ENCODE measurements at places on chromosomes 2 and 18. TPM values are rescaled to one million over a fixed set of nuclear protein-coding genes. Genes with fewer than 3 reads are reported as not detected.

NETO1 gene
- total RNA-seq, result 0.62 TPM

DNA sequence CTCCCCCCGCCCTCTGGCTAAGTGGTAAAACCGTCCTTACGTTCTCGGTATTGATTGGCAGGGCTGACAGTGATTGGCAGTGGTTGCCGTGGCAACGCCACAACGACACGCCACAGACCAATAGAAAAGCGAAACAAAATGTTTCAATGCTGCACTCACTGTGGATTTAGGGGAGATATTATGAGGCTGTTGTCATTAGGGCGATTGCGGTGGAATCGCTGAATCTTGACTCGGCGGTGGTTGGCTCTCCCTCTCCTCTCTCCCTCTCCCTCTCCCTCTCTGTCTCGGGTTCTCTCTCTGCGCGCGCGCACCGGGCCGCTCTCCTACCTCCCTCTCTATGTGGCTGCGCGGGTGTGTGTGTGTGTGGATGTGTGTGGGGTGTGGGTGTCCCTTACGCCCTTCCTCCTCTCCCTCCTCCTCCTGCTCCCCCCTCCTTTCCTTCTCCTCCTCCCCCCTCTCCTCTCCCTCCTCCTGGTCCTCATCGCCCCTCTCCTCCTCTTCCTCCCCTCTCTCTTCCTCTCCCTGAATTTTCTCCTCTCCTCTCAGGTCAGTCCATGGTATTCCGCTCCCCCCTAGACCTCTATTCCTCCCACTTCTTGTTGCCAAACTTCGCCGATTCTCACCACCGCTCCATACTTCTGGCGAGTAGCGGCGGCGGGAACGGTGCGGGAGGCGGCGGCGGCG lies at the start of gene SIX3:
TSS of gene SIX3 (plus strand) at position 152 of the 684 bp plus-strand sequence. CDS start at position 555, 403 bp downstream.
- peak; percentile 78 for DNase-seq

RIT2 gene
- not detected for total RNA-seq

SCYGR4 gene
- total RNA-seq, result not detected

DNA sequence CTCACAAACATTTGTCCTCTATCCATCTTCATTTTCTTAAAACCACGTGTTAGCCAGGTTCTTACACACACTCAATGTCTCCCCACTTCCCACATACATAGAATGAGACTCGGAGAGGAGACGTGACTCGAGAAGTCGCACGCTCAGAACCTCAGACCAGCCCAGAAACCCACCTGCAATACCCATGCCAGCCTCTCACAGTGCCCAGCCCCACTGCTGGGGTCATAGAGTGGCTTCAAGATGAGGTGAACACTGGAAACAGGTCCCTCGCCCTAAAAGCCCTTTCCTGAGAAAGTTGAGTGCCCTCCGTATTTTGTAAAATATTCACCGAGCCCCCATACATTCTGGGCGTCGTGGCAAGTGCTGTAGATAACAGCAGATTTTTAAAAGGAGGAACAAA lies 487.4 kb downstream of the EIPR1 start:
- no peak for DNase-seq

DNA sequence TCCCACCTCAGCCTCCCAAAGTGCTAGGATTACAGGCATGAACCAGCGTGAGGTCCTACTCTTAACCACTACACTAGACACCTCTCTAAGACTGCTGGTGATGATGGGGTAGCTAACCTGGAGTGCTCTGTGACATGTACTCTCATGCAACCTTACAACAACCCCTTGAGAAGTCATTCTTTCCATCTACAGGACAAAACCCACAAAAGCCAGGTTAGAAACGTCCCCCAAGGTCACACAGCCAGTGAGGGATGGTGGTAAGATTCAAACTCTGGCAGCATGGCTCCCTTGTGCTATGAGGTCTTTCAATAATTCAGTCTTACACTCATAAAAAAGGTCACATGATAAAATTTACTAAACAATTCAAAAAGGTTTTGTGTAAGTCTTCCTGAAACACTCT lies 94.8 kb upstream of the SERTAD2 start:
- DNase-seq, result no peak

DNA sequence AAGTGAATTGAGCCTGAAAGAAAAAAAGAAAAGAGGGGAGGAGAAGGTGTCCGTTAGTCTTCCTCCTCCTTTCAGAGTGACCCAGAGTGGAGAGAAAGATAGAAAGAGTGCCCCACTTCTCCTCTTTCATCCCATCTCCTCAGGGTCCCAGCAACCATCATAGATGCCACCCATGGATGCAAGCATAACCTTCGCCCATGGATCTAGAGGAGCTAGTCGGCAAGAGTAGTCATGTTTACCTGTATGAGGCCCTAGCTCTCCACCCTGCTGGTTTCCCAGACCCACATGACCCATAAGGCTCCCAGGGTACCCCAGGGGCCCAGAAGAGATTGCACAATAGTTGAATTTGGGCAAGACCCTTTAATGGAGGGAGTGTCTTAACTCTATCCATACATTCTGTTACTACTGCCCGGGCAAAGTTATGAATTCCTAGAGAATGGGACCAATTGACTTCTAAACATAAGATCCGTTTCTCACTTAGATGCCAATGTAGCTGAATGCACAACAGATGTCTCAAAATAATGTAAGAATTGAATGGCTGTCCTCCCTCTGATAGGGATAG lies 56.1 kb upstream of the CDCA7 start:
- DNase-seq, result no peak

DNA sequence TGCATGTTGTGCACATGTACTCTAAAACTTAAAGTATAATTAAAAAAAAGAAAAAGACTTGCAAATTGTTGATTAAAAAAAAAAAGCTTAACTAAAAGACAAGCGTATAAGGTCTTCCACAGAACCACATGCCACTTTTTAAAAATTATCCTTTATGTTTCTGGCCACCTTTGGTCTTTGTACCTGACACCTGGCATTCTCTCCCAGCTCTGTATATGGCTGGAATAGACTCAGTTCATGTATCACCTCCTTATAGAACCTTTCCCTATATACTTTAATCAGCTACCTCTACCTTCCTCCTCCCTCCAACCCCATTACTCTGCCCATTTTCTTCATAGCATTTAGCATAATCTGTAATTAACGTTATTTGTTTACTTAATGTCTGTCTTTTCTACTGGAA lies 32.6 kb downstream of the HYCC2 start:
- DNase-seq, result no peak

- no peak for DNase-seq
These were observed 136.7 kb upstream of the CAVIN2 start for GRCh38 chr2:191983591-191983990.

DNA sequence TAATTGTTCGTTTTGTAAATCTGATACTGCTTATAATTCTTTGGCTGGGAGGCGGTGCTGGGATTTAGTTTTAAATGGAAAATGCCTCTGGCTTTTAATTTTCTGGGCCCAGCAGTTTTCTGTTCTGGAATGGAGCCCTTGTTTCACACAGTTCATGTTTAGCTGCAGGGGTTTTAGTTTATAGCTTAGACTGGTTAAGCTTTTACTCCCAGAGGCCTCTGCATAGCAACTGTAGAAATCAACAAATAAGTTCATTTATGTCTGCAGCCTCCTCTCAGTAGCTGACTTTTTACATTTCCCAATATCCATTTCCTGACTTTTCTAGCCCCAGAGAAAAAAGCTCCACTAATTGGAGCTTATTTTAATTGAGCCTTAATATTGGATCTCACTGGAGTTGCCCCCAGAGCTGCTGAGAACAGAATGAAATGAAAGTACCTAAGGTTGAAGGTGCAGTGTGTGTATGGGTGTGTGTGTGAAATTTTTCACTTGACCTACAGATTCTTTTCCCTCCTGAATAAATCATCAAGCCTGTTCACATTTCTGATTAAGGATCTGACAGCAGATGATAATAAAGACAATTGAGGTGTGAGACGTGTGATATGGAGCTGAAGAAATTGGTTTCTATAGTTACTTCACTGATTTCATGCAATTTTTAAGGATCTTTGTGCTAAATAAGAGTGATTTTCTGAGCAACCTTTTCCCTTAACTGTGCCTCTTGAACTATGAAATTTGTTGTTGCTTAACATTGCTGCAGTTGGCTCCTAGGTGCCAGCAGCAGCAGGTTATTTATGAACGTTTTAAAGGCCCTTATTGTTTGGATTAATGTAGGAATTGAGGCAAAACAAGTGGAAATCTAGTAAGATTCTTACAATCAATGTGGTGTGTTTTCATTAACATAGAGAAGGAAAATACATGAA lies 109.6 kb downstream of the TAF4B start:
- DNase-seq, result no peak

TMEM247 gene
- total RNA-seq, result not detected

ARHGEF33 gene
- total RNA-seq, result 0.48 TPM

GRCh38 chr2:208326016-208326415 lies 60.0 kb downstream of the PIKFYVE start:
- no peak for DNase-seq

DNA sequence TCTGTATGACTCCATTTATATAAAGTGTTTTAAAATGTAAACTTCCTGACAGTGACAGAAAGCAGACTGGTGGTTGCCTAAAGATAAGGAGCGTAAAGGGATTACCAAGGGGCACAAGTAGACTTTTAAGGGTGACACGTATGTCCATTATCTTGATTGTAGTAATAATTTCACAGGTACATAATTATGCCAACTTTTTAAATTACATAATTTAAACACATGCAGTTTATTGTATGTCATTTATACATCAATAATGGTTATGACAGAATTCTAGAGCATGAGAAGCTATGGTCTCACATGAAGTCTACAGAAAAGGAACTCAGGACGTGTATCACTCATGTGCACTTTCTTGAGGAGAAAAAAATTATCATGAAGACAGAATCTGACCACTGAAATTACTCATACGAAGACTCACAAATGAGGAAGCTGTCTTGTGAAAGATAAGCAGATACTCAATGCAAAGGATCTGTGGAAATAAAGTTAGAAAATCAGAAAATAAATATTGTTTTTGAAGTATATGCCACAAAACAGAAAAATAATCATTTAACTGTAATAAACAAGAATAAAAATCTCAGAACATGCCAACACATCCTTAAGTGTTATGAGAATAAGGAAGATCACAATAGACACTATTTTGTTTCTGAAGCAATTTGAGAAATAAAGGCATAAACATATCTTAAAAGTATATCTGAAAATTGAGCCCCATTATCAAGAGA lies 84.4 kb downstream of the TMEM131 start:
- DNase-seq, result no peak

CYTIP gene
- total RNA-seq, result 6.8 TPM

DNA sequence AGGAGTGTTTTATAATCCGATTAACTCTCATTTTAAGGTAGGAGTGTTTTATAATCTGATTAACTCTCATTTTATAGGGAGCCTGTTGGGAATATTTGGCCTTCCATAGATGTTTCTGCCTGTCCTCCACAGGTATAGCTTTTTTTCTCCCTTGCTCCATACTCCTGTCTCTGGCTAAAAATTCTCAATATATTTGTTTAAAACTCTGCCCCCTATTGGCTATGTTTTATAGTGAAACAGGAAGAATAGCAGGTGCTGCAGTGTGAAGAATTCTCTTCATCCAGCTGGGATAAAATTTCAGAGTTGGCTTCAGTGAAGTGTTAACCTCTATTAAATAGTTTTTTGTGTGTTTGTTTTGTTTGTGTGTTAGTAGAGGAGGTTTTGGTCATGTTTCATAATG lies 1046.0 kb upstream of the TMEFF2 start:
- no peak for DNase-seq

GKN1 gene
- not detected for total RNA-seq

FASTKD2 gene
- 21.6 TPM for total RNA-seq

EMILIN1 gene
- 323 TPM for total RNA-seq

GRCh38 chr18:57843386-57843785 lies 40.3 kb upstream of the ATP8B1 start:
- no peak for DNase-seq

DNA sequence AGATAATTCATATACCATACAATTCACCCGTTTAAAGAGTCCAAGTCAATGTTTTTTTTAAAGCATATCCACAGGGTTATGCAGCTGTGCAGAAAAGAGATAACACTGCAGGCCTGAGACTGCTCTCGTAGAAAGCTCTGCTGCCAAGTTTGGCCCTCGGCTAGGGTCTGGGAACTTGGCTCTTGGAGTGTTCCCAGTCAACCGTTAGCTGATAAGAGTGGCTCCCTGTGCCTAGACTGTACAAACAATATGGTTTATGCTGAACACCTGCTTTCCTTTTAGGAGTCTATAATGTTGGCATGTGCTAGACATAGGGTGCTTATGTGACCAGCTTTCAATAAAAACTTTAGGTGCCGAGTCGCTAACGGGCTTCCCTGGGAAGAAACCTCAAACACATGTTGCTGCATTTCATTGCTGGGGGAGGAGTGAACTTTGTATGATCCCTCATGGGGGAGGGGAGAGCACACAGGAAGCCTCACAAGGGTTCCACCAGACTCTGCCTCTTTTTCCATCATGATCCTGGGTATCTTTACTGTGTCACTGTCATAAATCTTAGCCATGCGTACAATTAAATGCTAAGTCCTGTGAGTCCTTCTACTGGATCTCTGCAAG lies 34.7 kb downstream of the RFX8 start:
- DNase-seq, result no peak

GRCh38 chr2:225122583-225123486 lies 80.6 kb upstream of the DOCK10 start:
- DNase-seq, result no peak

GRCh38 chr18:56501896-56502295 lies 136.5 kb downstream of the TXNL1 start:
- no peak for DNase-seq

MAP3K19 gene
- not detected for total RNA-seq

DNA sequence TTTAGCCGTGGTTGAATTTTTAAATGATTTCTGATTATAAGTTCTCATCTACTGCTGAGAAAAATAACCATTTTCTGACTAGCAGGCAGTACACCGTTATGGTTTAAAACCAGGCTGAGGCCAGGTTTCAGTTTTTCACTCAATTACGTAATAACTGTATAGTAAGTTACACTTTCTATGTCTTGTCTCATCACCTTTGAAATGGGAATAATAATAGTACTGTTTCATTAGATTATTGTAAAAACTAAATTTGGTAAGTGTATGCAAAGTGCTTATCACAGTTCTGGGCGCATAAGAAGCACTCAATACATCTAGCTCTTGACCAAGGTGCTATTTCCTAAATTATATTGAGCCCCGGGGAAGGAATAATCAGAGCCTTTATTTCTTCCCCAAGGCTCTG lies 76.8 kb downstream of the LIMS1 start:
- DNase-seq, result no peak

GRCh38 chr18:33195795-33196194 lies 244.7 kb downstream of the CCDC178 start:
- DNase-seq, result no peak

GRCh38 chr2:2647141-2647541 lies 316.1 kb upstream of the MYT1L start:
- no peak for DNase-seq

- no peak for DNase-seq
These were observed 187.4 kb downstream of the PHLPP1 start for GRCh38 chr18:62902776-62903175.
